ENCODE measurements at places on chromosomes 6 and 20.

- H3K4me1 ChIP-seq: no peaks in the 10 kb centered on the region
- no peak overlapping the region for H3K27ac ChIP-seq
- H3K4me3 ChIP-seq: no peak overlapping the region
- no peaks in the 10 kb centered on the region for H3K36me3 ChIP-seq
- DNase-seq: no peak
- H3K27me3 ChIP-seq: no peaks in the 10 kb centered on the region
These were observed 126.5 kb downstream of the GJA10 start for GRCh38 chr6:90020746-90021145.

GRCh38 chr6:14016432-14016831 is 91.7 kb downstream of the RNF182 start:
- no peak overlapping the region for H3K27ac ChIP-seq
- no peaks in the 10 kb centered on the region for H3K36me3 ChIP-seq
- no peak overlapping the region for H3K4me3 ChIP-seq
- no peaks in the 10 kb centered on the region for H3K4me1 ChIP-seq

GRCh38 chr20:48657426-48658197 is 170.2 kb downstream of the PREX1 start:
- no peak overlapping the region for H3K27ac ChIP-seq
- no peaks in the 10 kb centered on the region for H3K4me1 ChIP-seq
- H3K4me3 ChIP-seq: no peak overlapping the region
- peak; percentile 85 for DNase-seq
- H3K27me3 ChIP-seq: no peaks in the 10 kb centered on the region

DNA sequence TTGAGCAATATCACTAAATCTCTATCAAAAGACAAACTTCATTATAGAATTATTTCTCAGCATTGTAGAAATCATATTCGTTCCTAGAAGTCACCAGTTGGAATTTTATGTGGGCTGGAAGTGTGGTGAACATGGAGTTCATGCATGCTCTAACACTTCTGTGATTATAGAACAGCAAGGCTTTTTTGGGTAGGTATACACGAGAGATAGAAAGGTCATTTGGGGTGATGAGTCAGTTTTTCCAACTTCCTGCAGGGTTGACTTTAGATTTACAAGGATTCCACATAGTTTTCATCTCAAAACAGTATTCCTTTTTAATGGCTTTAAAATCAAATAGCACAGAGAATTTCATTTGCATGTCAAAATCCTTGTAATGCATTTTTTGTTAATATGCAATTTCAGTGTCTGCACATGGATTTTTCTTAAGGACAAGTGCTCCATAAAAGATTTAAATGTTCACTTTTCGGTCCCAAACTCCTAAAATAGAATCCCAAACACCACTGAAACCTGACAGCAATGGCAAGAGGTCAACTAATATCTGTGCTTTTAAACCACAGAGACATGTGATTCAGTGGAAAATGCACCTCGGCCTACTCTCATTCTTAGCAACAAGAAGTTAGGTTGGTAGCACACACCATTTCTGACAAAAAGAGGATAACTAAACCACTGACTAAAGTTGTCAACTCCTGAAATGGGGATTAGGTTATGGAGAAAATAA is 211.0 kb downstream of the MOXD1 start:
- H3K27me3 ChIP-seq: no peaks in the 10 kb centered on the region
- H3K27ac ChIP-seq: no peak overlapping the region
- no peaks in the 10 kb centered on the region for H3K36me3 ChIP-seq
- no peaks in the 10 kb centered on the region for H3K4me1 ChIP-seq
- DNase-seq: no peak

- H3K27ac ChIP-seq: no peak overlapping the region
- H3K36me3 ChIP-seq: no peaks in the 10 kb centered on the region
- no peaks in the 10 kb centered on the region for H3K27me3 ChIP-seq
- DNase-seq: no peak
- H3K4me3 ChIP-seq: no peak overlapping the region
- H3K4me1 ChIP-seq: no peaks in the 10 kb centered on the region
These were observed 14.8 kb upstream of the ADGB start for GRCh38 chr6:146583966-146584365.

DNA sequence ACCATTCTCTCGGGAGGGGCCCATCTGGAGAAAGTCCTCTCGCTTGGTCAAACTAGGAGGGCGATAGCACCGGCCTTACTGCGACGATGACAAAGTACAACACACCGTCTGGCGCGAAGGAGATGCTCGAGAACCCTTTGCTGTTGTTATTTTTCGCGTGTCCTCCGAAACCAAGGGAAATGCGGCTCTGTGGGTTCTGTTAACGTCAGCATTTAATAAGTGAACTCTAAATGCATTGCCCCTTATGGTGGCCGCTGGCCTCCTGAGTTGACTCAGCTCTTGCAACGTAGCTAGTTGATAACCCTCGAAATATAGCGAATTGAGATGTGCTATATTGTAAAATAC is 577 bp upstream of the SCAND1 start:
- peaks cover 1% of the 10 kb centered on the region for H3K27me3 ChIP-seq
- peaks cover 6% of the 10 kb centered on the region for H3K36me3 ChIP-seq
- H3K4me3 ChIP-seq: peak overlapping the region; percentile 94
- peak overlapping the region; percentile 10 for H3K27ac ChIP-seq
- no peaks in the 10 kb centered on the region for H3K4me1 ChIP-seq

GRCh38 chr6:21143645-21144044 is 449.9 kb upstream of the SOX4 start:
- H3K36me3 ChIP-seq: no peaks in the 10 kb centered on the region
- H3K27me3 ChIP-seq: no peaks in the 10 kb centered on the region
- no peak overlapping the region for H3K27ac ChIP-seq
- no peaks in the 10 kb centered on the region for H3K4me1 ChIP-seq

DNA sequence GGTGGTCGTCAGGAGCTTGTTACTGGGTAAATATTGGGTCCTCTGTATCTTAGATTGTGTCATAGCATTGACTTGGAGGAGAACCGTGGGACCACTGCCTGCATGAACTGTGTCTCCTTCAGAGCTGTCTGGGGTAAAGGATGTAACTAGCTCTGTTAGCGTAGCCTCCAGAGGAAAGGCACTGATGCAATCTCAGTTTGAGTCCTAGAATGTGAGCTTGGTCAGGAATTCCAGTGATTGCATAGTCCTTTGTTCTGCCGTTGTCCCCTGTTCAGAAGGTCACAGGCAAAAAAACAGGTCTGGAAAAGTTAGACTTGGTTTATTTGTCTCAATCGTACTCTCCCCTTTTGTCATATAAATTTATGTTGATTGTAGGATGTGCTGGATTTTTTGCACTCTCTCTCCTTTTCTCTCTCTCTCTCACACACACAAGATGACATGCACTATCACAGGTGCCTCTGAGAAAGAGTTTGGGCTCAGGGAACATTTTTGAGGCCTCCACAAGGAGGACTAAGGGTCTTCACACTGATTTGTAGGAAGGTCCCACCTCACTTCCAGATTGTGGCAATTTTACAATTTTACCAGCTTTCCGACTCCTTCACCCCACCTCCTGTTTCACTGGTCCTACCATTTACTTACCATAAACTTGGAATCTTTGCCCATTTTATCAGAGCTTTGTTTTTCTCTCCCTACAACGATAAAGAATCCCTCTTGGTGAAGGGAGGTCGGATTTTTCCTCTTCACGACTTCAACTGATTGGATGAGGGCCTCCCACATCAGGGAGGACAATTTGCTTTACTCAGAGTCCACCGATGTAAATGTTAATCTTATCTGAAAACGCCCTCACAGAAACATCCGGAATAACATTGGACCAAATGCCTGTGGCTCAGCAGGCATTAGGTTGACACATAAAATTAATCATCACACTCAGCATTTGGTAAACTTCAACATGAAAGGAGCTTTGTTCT is 7.0 kb upstream of the DACT2 start:
- H3K27ac ChIP-seq: peak overlapping the region; percentile 77
- peak; percentile 70 for DNase-seq
- no peak overlapping the region for H3K4me3 ChIP-seq
- no peaks in the 10 kb centered on the region for H3K36me3 ChIP-seq

- DNase-seq: no peak
- no peaks in the 10 kb centered on the region for H3K4me1 ChIP-seq
- H3K4me3 ChIP-seq: no peak overlapping the region
- no peaks in the 10 kb centered on the region for H3K36me3 ChIP-seq
- H3K27ac ChIP-seq: no peak overlapping the region
These were observed 139.5 kb upstream of the TCF21 start for GRCh38 chr6:133749427-133749826.

GRCh38 chr20:23242556-23243180 is 107.9 kb upstream of the NXT1 start:
- H3K27ac ChIP-seq: no peak overlapping the region
- no peaks in the 10 kb centered on the region for H3K4me1 ChIP-seq
- DNase-seq: no peak
- no peaks in the 10 kb centered on the region for H3K36me3 ChIP-seq
- H3K4me3 ChIP-seq: no peak overlapping the region
- no peaks in the 10 kb centered on the region for H3K27me3 ChIP-seq

DNA sequence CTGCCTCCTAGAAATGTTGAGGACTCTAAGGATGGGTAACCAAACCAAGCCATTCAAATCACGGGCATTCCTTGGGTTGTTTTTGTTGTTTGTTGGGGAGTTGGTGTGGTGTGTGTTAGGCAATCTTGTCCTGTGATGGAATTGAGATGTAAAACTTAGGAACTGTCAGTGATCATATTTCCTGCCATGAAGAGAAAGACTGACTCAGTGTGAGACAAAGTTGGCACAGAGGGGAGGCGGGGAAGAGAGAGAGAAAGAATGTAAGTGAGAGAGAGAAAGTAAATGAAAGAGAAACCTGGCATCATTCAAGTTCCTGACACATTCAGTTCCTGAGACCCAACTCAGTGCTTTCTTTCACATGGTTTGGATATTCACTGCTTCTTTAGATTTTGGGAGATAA is 21.6 kb upstream of the FBXO30 start:
- no peak overlapping the region for H3K4me3 ChIP-seq
- H3K36me3 ChIP-seq: no peaks in the 10 kb centered on the region
- no peaks in the 10 kb centered on the region for H3K27me3 ChIP-seq

GRCh38 chr20:51091406-51092195 is 68.7 kb upstream of the KCNG1 start:
- peak overlapping the region; percentile 61 for H3K4me3 ChIP-seq
- no peaks in the 10 kb centered on the region for H3K36me3 ChIP-seq
- H3K4me1 ChIP-seq: peaks cover 28% of the 10 kb centered on the region
- H3K27me3 ChIP-seq: no peaks in the 10 kb centered on the region
- peak overlapping the region; percentile 74 for H3K27ac ChIP-seq

DNA sequence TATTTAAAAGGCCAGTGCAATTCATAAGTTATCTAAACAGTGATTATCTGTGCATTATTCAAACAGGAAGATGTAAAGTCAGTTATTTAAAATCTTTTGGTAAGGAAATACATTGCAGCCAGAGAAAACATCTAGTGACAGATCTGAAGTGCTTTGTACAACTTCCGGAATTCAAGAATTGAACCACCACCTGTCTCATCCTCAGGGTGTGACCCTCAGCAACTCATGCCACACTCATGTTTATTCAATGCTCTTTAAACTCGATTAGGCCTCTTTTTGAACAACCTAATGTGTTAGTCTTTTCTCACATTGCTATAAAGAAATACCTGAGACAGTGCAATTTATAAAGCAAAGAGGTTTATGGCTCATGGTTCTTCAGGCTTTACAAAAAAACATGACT is 62.6 kb upstream of the GGTLC1 start:
- H3K27ac ChIP-seq: no peak overlapping the region
- no peaks in the 10 kb centered on the region for H3K27me3 ChIP-seq
- peaks cover 3% of the 10 kb centered on the region for H3K4me1 ChIP-seq
- H3K4me3 ChIP-seq: no peak overlapping the region

DNA sequence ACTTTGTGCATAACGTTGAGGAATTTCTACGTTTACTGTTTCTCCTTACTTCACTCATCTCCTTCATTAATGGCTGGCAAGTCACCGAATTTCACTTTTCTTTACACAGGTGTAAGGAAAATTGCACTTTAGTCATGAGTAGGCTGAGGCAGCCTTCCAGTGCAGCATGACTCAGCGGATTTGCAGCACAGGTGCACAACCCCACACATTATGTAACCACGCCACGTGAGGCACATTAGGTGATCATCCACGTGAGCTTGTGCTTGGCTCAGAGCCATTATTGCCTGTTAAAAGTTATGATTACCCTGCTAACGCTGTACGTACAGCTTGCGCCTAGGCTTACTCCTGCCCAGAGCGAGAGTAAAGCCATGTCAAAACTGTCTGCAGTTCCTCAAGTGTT is 158.8 kb downstream of the NKAIN2 start:
- no peak overlapping the region for H3K4me3 ChIP-seq
- peaks cover 3% of the 10 kb centered on the region for H3K4me1 ChIP-seq
- H3K36me3 ChIP-seq: no peaks in the 10 kb centered on the region
- peaks cover 46% of the 10 kb centered on the region for H3K27me3 ChIP-seq
- no peak overlapping the region for H3K27ac ChIP-seq

Data from endodermal cell (in vitro differentiated cells).